ENCODE measurements at places on chromosomes 2 and 18. TPM values are rescaled to one million over a fixed set of nuclear protein-coding genes. Genes with fewer than 3 reads are reported as not detected.
A peak's percentile ranks its signal among the peaks of the same experiment; 100 is the strongest.

GRCh38 chr2:128689971-128690370 is 371.3 kb upstream of the HS6ST1 start:
- no peak for DNase-seq

GRCh38 chr18:54268751-54269150 is 566 bp upstream of the POLI start:
- DNase-seq: no peak

Gene TUBA3D
- total RNA-seq: not detected

Gene LYG2
- not detected for total RNA-seq

DNA sequence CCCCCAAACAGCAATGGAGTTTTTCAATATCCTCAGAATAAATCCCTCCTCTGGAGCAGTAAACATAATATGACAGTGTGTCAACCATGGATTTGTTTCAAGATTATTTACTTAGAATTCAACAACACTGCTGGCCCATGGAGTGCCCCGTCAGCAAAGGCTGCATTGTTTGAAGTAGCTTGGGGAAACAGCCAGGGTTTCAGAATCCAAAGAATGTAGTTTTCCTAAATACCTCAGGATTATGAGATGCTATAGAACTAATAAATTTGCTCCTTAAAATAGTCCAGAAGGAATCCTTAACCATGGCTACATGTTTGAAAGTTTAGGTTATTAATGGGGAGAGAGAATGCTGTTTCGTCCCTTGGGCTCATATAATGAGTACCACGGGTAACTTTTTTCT is 13.1 kb upstream of the CETN1 start:
- DNase-seq: no peak

Gene NABP1
- 48.6 TPM for total RNA-seq

Gene CAPN14
- 0.15 TPM for total RNA-seq

DNA sequence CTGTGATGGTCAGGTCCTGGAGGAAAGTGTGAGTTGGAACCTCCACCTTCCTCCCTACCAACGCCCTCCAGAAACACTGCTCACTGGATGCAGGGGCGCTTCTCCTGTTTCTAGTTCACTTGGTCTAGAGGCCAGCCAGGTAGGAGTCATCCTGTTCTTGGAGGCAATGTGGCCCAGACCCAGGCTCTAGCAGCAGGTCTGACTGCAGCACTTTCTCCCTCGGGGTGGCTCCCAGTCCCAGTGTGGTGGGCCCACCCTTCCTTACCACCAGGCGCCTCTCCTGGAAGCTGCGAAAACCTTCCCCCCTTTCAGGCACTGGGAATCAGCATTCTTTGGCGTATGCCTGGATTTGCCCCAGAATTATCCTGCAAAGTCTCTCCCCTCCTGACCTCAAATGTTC is 292.8 kb downstream of the SOX11 start:
- no peak for DNase-seq

Gene ITGB6
- total RNA-seq: 65.2 TPM

Gene KCNG2
- 0.50 TPM for total RNA-seq

GRCh38 chr2:84939426-84940087 is 31.4 kb upstream of the KCMF1 start:
- no peak for DNase-seq

- no peak for DNase-seq
Observed at GRCh38 chr18:34880882-34881834, 160.1 kb upstream of the MAPRE2 start.

Gene CHN1
- total RNA-seq: 16.8 TPM

Gene UPP2
- not detected for total RNA-seq

Gene IKZF2
- total RNA-seq: 16.5 TPM

GRCh38 chr2:145807968-145808367 is 1288.0 kb upstream of the ZEB2 start:
- DNase-seq: no peak

Gene MC2R
- total RNA-seq: not detected

GRCh38 chr2:30188292-30188691 is 41.5 kb downstream of the YPEL5 start:
- DNase-seq: no peak

DNA sequence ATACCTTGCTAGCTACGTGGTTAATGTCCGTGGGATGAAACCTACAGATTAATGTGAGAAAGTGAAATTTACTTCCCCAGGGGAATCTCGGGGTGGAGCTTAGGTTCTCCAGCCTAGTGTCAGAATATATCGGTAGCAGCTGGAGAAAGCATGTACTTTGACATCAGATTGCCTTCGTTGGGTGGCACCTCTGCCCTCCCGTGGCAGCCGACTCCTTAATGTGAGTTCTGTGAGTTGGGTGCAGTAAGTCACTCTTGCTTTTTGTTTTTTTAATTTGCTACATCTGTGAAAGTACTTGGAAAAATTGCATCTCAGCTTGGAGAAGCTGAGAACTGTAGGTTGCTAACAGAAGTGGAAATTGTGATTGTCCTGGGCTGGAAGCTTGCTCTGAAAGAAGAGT is 3.6 kb downstream of the KLF11 start:
- peak; percentile 15 for DNase-seq

DNA sequence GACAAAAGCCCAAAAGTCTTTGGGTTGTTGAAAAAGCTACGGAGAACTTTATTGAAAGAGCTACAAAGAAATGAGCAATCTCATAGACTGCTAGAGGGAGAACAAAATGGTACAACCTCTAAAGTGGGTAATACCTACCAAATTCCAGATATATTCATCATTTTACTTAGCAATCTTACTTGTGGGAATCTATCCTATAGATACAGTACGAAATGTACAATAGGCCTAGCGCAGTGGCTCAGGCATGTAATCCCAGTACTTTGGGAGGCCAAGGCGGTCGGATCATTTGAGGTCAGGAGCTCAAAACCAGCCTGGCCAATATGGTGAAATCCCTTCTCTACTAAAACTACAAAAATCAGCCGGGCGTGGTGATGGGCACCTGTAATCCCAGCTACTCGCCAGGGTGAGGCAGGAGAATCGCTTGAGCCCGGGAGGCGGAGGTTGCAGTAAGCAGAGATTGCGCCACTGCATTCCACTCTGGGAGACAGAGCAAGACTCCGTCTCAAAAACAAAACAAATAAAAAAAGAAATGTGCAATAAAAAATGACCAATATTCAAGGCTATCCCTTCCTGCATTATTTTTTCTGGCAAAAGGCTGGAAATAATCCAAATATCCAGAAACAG is 10.1 kb downstream of the EXOC6B start:
- DNase-seq: no peak

- DNase-seq: no peak
Observed at GRCh38 chr2:177063331-177063730, 149.3 kb upstream of the HNRNPA3 start.

GRCh38 chr2:24928036-24928435 is 8.0 kb upstream of the ADCY3 start:
- DNase-seq: no peak

DNA sequence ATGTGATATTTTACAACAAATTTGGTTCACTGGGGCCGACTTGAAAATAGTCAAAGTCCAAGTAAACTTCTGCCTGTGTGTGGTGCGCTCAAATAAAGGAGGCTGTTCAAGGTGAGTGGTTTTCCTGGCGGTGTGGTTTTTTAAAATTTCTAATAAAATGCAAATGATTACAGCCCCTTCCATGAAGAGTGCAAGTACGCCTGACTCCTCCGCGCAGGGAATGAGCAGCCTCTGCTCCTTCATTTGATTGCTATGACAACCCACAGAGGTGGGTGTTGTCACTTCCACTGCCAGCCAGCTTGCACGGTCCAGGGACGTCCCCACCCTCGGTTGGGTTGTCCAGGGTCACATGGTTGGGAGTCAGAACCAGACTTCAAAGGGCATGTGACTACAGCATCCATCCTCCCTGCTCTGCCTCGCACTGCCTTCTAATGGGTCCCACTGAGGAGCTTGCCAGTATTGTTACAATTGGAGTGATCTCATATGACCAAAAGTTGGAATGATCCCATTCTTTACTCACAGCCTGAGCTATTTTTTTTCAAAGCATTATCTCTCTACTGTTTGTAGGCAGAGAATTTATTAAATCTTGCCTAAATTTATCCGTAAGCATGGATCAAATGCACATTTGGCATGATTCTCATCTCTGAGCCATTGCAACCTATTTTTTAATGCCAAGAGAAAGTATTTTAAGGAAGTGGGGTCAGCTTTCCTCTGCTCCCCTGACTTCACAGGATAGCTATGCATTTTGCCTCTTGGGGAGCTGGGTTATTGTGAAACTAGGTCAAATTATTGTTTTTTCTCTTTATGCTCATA is 121.3 kb downstream of the AGAP1 start:
- no peak for DNase-seq

Gene LIMS3
- total RNA-seq: 2.4 TPM

Gene DOK6
- total RNA-seq: 3.2 TPM

- DNase-seq: no peak
Observed at GRCh38 chr2:233824373-233824772, 30.0 kb downstream of the HJURP start.

Gene C2orf78
- not detected for total RNA-seq

GRCh38 chr2:25835906-25836305 is 42.4 kb downstream of the ASXL2 start:
- DNase-seq: no peak

Gene MAP4K3
- 42.9 TPM for total RNA-seq

Gene RIT2
- total RNA-seq: not detected

Gene ALKAL2
- 6.7 TPM for total RNA-seq

- no peak for DNase-seq
Observed at GRCh38 chr18:78727877-78728783, 251.5 kb upstream of the SALL3 start.

GRCh38 chr2:238728330-238729260 is 119.3 kb upstream of the TWIST2 start:
- no peak for DNase-seq

DNA sequence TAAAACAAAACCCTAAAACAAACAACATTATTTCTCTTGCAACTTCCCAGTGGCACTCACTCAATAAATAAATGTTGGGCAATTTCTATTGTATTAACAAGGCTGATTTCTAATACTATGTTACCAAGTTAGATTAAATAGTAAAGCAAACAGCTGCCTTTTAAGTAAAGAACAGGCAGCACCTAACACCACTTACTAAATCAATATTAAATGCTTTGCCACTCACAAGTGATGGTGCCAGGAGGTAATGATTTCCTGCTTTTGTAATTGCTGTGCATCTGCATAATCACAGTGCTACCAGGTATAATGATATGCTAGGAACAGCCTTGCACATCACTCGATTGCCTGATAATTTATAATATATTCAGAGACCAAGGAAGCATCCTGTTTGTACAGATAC is 276.5 kb downstream of the NBAS start:
- DNase-seq: no peak

GRCh38 chr2:37635504-37636380 is 35.7 kb downstream of the CDC42EP3 start:
- peak; percentile 68 for DNase-seq

DNA sequence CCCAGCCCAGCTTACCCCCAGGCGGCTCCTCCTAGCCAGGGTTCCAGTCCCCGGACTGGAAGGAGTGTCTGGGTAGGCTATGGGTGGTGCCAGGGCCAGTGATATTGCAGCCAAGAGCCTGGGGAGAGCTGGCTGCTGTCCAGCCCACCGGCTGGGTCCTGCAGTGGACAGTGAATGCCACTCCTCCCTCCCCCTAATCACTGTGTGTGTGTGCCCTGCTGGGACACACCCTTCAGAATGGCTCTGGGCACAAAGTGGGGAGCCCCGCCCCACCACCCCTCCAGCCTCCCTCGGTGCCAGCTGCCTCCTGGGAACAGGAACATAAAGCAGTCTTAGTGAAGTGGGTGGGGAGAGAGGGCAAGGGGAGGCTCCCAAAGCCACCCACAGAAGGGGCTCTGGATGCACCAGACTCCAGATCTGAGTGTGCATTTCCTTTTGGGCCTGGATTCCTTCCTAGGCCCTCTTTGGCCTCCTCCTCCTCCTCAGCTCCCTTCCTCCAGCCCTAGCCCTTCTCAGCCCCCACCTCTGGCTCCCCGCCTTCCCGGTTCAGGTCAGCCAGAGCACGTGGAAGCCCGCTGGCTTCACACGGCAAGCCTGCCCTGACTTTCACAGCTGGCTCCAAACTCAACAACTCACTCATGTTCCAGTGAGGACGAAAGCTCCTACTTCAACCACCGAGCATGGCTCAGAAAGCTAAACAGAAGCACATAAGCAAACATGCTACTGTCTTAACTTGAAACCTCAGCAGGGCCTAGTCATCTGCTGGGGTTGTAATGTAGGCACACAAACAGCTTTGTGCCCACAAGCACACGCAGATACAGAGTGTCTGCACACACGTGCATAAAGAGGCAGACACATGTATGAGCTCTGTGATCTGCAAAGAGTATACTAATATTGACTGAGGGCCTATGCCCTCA is 209.2 kb upstream of the SMAD2 start:
- peak; percentile 75 for DNase-seq

Gene TXNDC9
- total RNA-seq: 23.4 TPM

Gene ERFE
- total RNA-seq: not detected

- DNase-seq: no peak
Observed at GRCh38 chr2:143877876-143878530, 641.9 kb downstream of the ZEB2 start.

GRCh38 chr2:221567809-221568208 is 4.3 kb downstream of the EPHA4 start:
- no peak for DNase-seq
